ENCODE measurements at places on chromosomes 13 and 19.

- DNase-seq = no peak
Measured at GRCh38 chr19:42280815-42281145, 11.7 kb downstream of the CIC start.

DNA sequence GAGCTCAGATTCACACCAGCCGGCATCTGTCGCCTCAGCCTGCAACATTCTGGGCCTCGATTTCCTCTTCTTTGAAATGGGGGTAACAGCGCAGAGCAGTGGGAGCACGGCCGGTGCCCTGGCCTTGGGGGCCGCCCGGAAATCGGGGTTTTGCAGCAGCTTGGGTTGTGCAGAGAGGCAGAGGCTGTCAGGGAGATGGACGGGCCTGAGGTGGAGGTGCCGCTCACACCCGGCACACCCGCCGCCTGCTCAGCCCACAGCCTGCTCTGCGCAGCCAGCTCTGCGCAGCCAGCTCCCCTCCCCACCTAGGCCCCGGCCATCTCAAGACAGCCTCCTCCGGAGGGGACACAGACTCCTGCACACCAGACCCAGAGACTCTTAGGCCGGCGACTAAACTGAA is 10.6 kb downstream of the KLF2 start:
- no peak for DNase-seq

DNA sequence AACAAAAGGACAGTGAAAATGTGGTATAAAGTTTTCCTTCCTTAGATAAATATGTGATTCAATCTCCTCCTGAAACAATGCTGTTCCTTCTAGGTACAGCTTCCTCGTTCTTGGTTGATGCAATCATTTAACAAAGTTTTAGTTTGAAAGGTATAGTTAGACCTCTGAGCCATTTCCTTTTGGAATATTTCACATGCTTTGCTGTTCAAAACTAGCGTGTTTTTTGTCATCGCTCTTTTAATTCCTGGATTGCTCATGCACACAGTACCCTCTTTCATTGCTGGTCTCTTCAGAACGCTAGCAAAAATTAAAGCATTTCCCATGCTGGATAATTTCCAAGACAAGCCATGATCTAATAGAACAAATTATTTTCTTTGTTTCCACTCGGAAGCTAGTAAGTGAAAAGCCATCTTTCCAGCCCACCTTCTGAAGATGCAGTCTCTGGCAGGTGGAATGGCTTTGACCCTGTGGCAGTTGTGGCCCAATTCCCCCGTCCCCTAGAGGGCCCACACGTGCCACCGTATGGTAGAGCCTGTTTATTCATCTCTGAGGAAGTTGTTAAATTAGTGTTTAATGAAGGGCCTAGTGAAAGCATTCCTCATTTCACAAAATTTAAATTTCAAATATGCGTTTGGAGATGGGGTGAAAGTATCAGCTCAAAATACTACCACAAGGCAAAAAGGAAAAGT is 1040.6 kb upstream of the SLC10A2 start:
- DNase-seq = no peak

- no peak for DNase-seq
Measured at GRCh38 chr13:25069911-25070310, 26.0 kb upstream of the PABPC3 start.

DNA sequence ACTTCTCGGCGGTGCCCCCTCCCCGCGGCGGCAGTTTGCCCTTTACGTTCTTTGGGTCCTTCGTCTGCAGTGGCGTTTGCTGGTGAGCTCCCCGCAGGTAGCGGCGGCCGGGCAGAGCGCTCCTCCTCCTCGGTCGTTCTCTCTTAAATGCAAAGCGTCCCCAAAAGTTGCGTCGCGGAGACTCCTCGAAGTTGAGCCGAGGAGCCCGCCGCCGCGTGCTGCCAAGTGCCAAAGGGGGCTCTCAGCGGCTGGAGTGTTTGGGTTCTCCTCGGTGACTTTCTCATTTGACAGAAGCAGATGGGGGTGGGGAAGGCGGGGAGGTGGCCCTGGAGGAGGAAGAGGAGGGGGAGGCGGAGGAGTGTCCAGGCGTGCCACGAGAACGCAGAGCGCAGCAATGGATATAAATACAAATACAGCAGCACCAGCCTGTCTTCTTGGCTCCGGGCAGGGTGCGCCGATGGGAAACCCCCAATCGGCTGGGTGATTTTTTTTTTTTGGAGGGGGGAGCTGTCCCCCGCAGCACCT is at the start of gene SOX21:
Gene SOX21 (minus strand): TSS at position 259 of the 525 bp plus-strand sequence. CDS start 496 bp downstream, outside the sequence.
- no peak for DNase-seq

DNA sequence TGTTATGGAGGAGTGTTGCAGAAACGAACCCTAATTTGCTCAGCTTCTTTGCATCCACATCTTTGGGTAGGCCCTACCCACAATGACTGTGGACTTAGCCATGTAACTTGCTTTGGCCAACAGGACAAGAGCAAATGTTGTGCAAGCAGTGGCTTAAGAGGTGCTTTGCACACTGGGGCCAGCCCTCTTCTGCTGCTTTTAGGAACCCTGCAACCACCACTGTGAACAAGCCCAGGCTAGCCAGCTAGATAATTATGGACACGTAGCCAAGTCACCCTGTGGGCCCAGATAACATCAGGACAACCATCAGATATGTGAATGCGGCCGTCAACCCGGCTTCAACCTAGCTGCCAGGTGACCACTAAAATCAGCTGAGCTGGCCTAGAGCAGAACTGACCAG is 17.1 kb downstream of the C19orf47 start:
- DNase-seq = no peak

DNA sequence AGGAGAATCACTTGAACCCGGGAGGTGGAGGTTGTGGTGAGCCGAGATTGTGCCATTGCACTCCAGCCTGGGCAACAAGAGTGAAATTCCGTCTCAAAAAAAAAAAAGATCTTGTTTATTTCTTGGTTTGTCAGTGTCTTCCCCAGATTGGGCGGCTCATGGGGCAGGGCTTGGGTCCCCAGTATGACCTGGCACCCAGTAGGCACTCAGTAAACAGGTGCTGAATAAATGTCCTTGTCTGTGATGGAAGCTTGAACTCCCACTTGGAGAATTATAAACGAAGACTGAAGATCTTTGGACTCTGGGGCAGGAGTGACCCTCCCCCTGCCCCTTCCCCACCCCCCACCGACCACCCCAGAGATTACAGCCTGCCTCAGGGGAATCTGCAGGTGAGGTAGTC is 9.9 kb upstream of the FUT5 start:
- no peak for DNase-seq

- DNase-seq = no peak
Measured at GRCh38 chr13:24147570-24147963, 13.0 kb upstream of the SPATA13 start.

GRCh38 chr13:28001049-28001448 is 12.6 kb upstream of the URAD start:
- no peak for DNase-seq

GRCh38 chr13:84864341-84864740 is 934.9 kb downstream of the SLITRK6 start:
- no peak for DNase-seq

- no peak for DNase-seq
Measured at GRCh38 chr13:45747071-45747470, 45.0 kb downstream of the CBY2 start.

- no peak for DNase-seq
Measured at GRCh38 chr13:35917942-35918645, 213.1 kb downstream of the DCLK1 start.

DNA sequence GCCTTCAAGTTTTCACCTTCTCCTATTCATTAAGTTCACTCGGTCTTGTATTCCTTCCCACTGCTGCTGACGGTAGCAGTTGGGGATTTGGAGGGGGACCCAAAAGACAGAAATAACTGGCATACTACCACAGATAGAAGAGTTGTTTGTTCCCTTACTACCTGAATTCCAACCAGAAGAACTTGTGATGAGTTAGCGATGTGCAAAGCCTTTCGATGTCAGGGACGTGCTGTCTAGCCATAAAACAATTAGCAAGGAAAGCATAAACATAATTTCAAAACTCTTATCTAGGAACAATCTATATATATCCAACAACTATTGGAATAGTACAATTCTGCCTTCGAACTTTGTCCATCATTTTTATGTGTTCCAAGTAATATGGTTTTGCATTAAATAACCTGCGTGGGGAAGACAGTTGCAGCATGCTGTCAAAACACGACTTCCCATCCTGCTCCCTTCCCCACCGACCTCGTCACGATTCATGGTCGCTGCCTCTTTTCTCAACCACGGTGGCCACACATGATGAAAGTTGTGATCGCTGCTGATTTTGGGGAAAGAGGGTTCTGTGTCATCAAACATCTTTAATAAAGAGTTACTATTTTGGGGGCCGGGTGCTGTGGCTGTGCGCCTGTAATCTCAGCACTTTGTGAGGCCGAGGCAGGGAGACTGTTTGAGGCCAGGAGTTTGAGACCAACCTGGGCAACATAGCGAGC is 3.8 kb upstream of the SLC7A9 start:
- DNase-seq = no peak

DNA sequence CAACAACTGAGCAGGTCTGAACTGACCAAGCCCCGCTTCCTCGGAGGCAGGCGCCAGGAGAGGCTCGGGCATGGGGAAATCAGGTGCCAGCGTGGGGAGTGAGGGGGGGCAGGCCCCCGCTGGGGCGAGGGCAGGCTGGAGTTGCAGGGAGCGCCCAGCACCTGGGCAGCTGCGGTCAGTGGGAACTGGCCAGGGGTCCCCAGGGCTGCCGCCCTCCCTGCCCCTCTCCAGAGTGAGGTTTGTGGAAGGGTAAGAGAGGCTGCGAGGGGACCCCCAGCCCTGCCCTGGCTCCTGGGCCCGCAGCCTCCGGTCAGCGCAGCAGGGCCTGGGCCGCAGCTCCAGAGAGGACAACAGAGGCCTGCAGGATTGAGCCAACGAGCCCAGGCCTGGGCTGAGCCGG is 32.5 kb downstream of the PIP5K1C start:
- DNase-seq = no peak

DNA sequence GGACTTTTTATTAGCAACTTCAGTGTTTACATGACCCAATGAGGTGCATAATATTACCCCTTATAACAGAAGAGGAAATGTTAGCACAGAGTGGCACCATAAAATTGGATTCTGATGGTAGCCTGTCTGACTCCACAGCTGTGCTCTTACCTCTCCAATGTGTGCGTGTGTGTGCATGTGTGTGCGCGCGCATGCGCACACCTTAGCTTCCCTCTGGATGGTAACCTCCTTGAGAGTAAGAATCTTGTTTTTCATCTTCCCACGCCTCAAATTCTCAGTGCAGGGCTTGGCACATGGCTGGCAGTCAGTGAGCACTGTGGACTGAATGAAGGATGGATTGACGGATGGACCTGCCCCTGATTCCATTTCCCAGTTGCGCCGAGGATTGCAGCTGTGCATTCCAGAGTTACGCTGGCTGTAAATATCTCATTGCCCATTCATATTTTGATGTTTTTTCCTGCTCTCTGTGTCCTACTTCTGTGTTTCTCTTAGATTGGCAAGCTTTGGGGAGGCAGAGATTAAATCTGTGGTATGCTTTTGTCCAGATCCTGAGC is 99.2 kb upstream of the WASF3 start:
- DNase-seq = no peak

DNA sequence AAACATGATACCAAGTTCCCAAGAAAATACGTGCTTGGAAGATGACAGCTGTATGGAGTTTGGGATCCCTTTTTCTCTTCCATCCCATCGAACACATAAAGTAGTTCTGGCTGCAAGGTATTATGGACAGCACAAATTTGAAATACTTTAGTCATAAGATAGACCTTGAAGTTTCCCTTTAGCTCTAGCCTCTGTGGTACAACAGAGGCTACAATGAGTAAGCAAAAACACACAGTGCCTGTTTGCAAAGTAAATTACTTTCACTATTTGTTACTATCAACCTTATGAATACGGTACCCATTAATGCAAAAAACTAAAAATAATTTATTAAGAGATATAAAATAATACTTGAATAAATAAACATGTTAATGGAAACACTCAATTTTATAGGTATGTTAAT is 21.0 kb upstream of the LRCH1 start:
- no peak for DNase-seq

DNA sequence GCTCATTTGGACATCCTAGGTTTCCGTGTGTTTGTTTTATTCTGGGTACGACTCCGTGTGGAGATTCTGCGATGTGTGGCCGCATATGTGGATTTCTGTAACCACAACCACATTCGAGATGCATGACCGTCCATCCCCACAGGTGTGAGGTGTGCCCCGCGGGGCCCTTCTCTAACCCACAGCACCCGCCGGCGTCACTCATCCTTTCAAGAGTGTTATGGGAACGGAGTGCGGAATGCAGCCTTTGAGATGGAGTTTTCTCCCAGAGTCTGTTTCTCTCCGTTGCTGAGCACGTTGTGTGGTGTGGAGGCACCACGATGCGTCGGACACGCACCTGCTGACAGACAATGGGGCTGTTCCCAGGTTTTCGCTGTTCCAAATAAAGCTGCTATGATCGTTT is 40.0 kb downstream of the C13orf46 start:
- no peak for DNase-seq

GRCh38 chr19:48806818-48807589 is 3.8 kb downstream of the BCAT2 start:
- DNase-seq = no peak

GRCh38 chr13:24459234-24459633 is 53.3 kb downstream of the PARP4 start:
- no peak for DNase-seq

DNA sequence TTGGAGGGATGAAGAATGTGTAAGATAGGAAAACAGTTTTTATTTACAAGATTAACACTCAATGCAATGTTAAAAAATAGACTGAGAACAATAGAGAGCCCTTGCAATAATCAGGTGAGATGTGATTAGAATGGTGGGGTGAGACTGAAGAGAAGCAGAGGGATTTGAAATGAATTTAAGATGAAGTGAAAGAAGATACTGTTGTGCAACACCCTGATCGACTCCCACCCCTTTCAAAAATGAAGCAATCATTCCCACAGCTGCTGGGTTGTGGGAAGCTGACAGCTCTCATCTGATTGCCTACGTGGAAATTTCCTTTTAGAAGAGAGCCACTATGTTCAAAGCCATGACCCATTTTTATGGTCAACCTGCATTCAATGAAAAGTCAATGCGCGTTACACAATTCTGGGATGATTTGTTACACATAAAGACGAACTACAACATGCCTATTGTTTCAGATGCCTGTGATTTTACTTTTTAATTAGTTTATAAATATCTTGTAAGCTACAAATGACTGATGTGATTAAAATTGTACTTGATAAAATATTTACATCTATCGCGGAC is 1374.8 kb downstream of the PCDH9 start:
- DNase-seq = no peak

GRCh38 chr19:12611361-12611699 is 610 bp downstream of the ZNF791 start:
- DNase-seq = no peak

DNA sequence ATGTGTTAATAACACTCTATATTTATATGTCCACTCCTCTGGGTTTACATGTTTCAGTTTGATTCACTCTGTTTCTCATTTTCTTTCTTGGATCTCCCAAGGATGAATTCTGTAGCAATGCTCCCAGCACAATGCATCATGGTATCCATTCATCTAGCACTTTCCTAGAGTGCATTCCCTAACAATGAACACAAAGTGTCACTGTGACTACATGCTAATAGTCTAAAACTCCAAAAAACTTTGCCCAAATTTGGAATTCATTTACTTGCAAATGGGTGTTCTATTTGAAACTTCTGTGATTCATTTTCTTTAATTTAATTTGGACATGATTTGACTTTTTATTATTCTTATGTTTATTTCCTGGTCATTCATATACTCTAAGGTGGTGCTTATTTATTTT is 286.3 kb downstream of the POU4F1 start:
- DNase-seq = no peak

GRCh38 chr13:21338156-21338555 is 120.9 kb downstream of the ZDHHC20 start:
- no peak for DNase-seq
